A549 treated with ZK216348 at 1 μM for 4 hours (cell line): ENCODE measurements at places on chromosomes 7 and 10. TPM values are rescaled to one million over a fixed set of nuclear protein-coding genes. Genes with fewer than 3 reads are reported as not detected.

Gene GNAI1
- 22.9 to 49.3 TPM (median 34.3 TPM) in 5 replicates for total RNA-seq

Gene VAX1
- 1.3 to 1.6 TPM (median 1.4 TPM) in 5 replicates for total RNA-seq

Gene DYNC1I1
- not detected in 5 replicates for total RNA-seq

Gene PTER
- total RNA-seq = 10.5 to 18.9 TPM (median 15.3 TPM) in 5 replicates

Gene ANKRD2
- total RNA-seq = 3.9 to 6.4 TPM (median 5.4 TPM) in 5 replicates

Gene ZNF485
- total RNA-seq = 1.4 to 2.4 TPM (median 1.8 TPM) in 5 replicates

Gene MASTL
- total RNA-seq = 16.2 to 26.1 TPM (median 18.8 TPM) in 5 replicates

Gene CLRN3
- total RNA-seq = not detected in 5 replicates

Gene PGAM1
- total RNA-seq = 492 to 633 TPM (median 610 TPM) in 5 replicates

Gene LIPN
- total RNA-seq = not detected in 5 replicates

Gene PRLHR
- not detected in 5 replicates for total RNA-seq

Gene MRLN
- total RNA-seq = not detected in 5 replicates

Gene PDE1C
- total RNA-seq = 3.3 to 5.8 TPM (median 4.1 TPM) in 5 replicates

Gene GDF10
- 0.05 to 0.19 TPM (median 0.11 TPM) in 4 of 5 replicates, not detected in the other for total RNA-seq

Gene SEMA4G
- total RNA-seq = 7.1 to 10.2 TPM (median 7.7 TPM) in 5 replicates

Gene DHX32
- 31.9 to 42.7 TPM (median 39.9 TPM) in 5 replicates for total RNA-seq

Gene HOXA5
- total RNA-seq = 3.2 to 7.3 TPM (median 5.8 TPM) in 5 replicates

Gene NKX2-3
- not detected in 5 replicates for total RNA-seq

Gene PIP
- 0.51 to 0.75 TPM (median 0.71 TPM) in 3 of 5 replicates, not detected in the others for total RNA-seq

Gene AGAP5
- total RNA-seq = 1.7 to 3.5 TPM (median 3.1 TPM) in 5 replicates

Gene ACSL5
- total RNA-seq = 0.18 to 0.43 TPM (median 0.21 TPM) in 5 replicates

Gene TMEM209
- total RNA-seq = 11.0 to 17.8 TPM (median 15.4 TPM) in 5 replicates

Gene LLCFC1
- not detected in 5 replicates for total RNA-seq
